NCI-H2171 treated with DMSO at 0.1 percent for 48 hours (cell line): ENCODE measurements at places on chromosomes 2 and 18.

GRCh38 chr2:239873656-239874635 lies 151.2 kb downstream of the NDUFA10 start:
- DNase-seq = no peak

- peak; percentile 60 for DNase-seq
Measured at GRCh38 chr2:44937688-44938240, 3.7 kb upstream of the SIX3 start.

GRCh38 chr18:56659111-56659510 lies 8.0 kb downstream of the WDR7 start:
- no peak for DNase-seq

GRCh38 chr18:75249672-75250470 lies 39.3 kb downstream of the TSHZ1 start:
- no peak for DNase-seq

- DNase-seq = no peak
Measured at GRCh38 chr2:129604560-129604959, 374.9 kb upstream of the RAB6C start.

DNA sequence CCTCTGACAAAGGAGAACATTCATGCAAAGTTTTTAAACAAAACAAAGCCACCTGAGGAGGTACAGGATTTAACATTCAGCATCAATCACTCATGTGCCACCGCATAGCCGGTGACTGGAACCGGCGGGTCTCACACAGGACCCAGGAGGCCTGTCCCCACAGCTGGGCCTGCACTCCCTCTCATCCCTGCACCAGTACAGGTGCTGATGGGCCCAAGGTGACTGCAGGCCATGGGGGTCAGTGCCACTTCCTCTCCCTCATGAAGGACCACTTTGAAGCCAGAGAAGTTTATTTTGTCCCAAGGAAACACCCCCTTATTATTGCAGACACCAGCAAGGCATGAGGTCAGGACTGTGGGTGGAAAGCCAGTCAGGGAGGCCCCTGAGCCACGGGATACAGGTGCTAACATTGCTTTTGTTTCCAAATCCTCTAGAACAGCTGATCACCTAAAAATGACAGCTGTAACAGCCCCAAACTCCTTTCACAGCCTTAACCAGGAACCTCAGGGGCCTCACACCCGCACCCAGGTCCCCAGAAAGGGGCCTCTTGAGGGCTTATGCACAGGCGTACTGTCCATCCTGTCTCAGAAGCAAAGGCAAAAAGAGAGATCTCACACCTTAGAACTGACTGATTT lies 14.0 kb downstream of the PARD6G start:
- DNase-seq = no peak

GRCh38 chr2:238449241-238449640 lies 22.5 kb downstream of the ASB1 start:
- no peak for DNase-seq

- DNase-seq = no peak
Measured at GRCh38 chr2:29657674-29658073, 263.7 kb downstream of the ALK start.

DNA sequence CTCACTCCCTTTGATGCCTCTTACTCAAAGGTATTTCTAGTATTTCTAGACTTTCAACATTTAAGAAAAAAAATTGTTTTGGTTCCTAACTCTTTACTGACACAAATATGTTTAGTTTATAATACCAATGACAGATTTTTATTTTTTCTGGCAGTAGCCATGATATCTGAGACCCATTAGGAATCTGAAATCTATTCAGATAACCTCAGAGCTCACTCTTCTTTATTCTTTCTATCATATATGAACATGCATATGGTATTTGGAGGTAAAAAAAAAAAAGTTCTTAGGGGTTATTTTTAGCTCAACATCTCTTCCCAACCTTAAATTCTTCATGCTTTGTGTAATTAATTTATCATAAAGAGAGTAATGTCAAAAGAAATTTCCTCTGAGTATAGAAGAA lies 465.5 kb downstream of the CDH2 start:
- no peak for DNase-seq

- DNase-seq = no peak
Measured at GRCh38 chr2:54479424-54479823, 23.3 kb downstream of the SPTBN1 start.

GRCh38 chr2:171173087-171173486 lies 12.4 kb upstream of the TLK1 start:
- DNase-seq = no peak

GRCh38 chr2:112314856-112315255 lies 39.5 kb downstream of the ZC3H6 start:
- DNase-seq = peak; percentile 2

- no peak for DNase-seq
Measured at GRCh38 chr18:9726936-9727335, 18.8 kb downstream of the RAB31 start.

DNA sequence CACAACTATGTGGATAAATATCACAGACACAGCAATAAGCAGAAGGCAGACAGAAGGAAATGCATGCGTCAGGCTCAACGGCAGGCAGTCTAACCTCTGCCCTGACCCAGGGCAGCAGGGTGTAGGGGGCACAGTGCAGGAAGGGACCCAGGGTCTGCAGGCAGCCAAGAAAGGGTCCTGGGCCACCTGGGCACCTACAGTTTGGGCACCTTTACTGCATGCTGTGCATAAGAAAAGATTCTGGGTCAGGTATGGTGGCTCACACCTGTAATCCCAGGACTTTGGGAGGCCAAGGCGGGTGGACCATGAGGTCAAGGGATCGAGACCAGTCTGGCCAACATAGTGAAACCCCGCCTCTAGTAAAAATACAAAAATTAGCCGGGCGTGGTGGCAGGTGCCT lies 17.7 kb downstream of the PASK start:
- DNase-seq = no peak

GRCh38 chr2:107428781-107429180 lies 397.9 kb upstream of the RGPD4 start:
- DNase-seq = no peak

- peak; percentile 65 for DNase-seq
Measured at GRCh38 chr2:27123302-27124150, at the start of gene ABHD1. Gene ABHD1 (plus strand): TSS chr2:27123815. CDS start chr2:27123949, 134 bp downstream.

DNA sequence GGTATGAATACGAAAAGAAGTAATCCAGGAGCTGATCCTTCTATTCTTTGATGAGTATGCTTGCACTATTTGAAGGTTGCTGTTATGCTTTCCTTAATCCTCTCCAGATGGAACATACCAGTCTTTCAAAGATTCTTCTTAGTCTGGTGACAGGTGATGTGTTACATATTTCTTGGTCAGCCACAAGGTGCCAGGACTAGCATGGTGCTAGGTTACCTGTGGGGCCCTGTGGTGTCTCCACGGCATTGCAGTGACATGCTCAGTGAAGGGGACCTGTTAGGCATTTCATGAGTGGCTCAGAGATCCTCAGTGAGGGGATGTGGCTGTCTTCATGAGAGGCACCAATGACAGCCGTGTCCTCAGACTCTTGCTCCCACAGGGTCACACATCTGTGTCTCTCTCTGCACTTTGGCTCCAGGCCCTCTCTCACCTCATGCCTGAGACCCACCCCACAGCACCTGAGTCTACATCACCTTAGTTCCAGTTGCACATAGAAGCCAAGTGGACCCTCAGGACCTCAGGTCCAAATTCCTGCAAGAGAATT lies 13.1 kb upstream of the RAB31 start:
- DNase-seq = no peak

DNA sequence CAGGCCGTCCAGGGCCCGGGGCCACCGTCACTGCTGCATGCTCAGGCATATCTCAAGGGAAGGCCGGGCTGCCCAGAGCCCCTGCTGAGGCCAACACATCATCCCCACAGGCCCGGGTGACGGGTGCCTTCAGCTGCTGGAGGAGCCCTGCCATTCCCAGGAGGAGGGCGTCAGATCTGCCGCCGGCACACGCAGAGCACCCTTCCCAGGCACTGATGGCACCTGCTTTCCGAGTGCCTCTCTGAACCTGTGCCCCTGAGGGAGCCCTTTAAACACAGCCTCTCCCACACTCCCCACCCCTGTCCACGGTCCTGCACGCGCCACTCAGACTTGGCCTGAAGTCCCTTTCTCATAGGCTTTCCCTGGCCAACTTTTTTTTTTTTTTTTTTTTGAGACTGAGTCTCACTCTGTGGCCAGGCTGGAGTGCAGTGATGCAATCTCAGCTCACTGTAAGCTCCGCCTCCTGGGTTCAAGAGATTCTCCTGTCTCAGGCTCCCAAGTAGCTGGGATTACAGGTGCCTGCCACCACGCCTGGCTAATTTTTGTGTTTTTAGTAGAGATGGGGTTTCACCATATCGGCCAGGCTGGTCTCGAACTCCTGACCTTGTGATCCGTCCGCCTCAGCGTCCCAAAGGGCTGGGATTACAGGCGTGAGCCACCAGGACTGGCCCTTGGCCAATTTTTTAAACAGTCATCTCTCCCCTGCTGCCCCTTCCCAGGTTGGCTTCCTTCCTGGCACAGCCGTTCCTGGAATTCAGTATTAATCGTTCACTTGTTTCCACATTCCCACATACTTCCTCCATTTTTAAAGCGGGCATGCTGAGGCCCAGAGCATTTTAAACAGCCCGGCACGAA lies 211.7 kb downstream of the NDUFA10 start:
- no peak for DNase-seq

- peak; percentile 59 for DNase-seq
Measured at GRCh38 chr18:59918997-59919396, 19.2 kb downstream of the PMAIP1 start.

GRCh38 chr2:113872201-113872600 lies 17.7 kb upstream of the ACTR3 start:
- no peak for DNase-seq

GRCh38 chr18:58314284-58314683 lies 270.3 kb downstream of the NEDD4L start:
- DNase-seq = no peak

DNA sequence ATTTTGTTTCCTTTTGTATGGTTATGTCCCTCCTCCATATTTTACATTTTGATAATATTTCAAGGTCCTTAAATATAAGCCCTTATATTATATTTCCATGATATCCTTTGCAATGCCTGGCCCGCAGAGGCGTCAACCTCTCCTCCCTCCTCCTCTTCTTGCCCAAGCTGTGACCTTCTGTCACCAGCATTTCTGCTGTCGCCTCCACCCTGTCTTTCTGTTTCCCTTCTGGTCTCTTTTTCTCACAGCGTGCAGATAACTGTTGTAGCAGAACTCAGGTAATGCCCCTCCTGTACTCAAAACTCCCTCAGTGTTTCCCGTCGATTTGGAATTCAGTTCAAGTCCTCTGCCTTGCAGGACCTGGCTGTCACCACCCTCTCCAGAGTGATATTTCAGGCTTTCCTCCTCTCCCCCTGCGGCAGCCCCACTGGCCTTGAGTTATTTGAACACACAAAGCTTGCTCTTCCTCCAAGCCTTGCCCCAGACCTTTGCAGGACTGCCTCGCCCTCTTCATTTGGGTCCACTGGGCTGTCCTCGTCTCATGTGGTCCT lies 709.3 kb downstream of the DCDC2C start:
- DNase-seq = peak; percentile 11

DNA sequence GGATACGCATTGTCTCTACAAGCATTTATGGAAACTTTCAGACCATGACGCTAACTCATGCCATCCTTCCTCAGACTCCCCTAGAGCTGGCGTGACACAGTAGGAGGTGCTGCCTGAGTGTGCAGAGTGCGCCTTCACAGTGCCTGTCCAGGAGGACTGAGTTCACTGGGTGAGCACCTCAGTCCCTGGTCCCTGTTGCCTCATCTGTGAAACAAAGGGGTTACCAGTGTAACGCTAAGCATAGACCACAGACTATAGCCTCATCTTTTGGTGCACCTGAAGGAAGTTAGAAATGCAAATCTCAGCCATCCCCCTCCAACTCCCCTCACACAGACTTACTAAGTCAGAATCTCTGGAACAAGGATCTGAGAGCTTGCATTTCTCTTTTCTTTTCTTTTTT lies 142.8 kb downstream of the TMEM17 start:
- DNase-seq = no peak

GRCh38 chr2:128439791-128440665 lies 121.4 kb upstream of the HS6ST1 start:
- no peak for DNase-seq

GRCh38 chr18:41630232-41630886 lies 324.7 kb upstream of the PIK3C3 start:
- DNase-seq = no peak

DNA sequence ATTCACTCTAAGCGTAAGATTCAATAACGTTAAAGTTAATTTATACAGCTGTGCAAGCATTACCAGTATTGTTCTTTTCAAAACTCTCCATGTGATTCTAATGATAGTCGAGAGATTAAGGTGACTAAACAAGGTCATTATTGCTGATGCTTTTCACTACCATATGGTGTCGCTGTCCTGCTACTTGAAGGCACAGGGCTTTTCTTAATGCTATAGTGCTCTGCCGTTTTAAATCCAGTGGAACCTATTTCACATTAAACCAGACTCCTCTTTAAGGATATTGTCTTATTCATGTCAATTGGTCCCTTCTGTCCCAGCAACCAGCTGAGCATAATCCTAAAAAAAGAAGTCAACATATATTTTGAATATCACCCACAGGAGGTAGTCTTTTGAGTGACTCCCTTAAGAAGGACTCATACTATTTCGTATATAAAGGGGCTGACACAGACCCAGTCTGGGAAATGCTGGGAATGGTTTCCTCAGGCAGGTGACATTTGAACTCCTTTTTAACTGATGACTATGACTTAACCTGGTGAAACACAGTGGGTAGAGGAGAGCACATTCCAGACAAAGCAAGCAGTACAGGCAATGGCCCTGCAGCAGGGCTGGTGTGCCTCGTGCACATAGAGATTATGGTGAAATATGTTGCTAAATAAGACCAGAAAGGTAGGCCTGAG lies 53.9 kb upstream of the CYTIP start:
- DNase-seq = peak; percentile 83

DNA sequence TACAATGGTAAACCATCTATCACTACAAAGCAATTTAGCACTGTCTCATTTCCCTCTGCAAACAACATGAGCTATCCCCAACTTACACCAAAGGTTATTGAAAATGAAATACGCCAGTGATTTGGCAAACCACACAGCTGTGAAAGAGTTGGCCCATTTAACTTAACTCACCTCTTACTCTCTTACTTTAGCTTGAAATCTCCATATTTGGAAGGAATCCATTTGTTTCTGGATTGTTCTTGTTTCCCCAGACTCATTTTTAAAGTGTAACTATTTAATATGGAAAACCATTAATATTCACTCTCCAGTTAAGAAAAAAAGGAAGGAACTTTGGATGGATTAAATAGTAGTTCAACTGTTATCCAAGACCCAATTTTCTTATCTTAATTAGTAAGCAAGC lies 93.7 kb upstream of the TRIB2 start:
- DNase-seq = no peak

GRCh38 chr2:40477361-40477760 lies 25.5 kb upstream of the SLC8A1 start:
- DNase-seq = no peak

DNA sequence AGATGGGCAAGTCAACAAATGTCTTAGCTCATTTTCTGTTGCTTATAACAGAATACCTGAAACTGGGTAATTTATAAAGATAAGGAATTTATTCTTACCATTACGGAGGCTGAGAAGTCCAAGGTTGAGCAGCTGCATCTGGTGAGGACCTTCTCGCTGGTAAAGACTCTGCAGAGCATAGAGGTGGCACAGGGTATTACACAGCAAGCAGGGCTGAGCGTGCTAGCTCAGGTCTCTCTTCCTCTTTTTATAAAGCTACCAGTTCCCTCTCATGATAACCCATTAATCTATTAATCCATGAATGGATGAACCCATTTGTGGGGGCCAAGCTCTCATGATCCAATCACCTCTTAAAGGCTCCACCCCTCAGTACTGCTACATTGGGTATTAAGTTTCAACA lies 109.1 kb downstream of the CDK15 start:
- DNase-seq = no peak

- DNase-seq = no peak
Measured at GRCh38 chr2:21676676-21677075, 552.9 kb downstream of the TDRD15 start.

GRCh38 chr2:205734436-205735037 lies 52.2 kb downstream of the NRP2 start:
- DNase-seq = peak; percentile 56
